Stimulated activated CD4-positive, alpha-beta T cell treated with anti-CD3 and anti-CD28 coated beads, Interleukin-12 subunit alpha, Interleukin-12 subunit beta, amount 100 ng/mL, for 24 hours (primary cell): ENCODE measurements at places on chromosomes 12 and 14.

- DNase-seq = no peak
Observed at GRCh38 chr12:131112021-131112420, 158.3 kb downstream of the ADGRD1 start.

GRCh38 chr14:85466678-85467077 lies 63.3 kb upstream of the FLRT2 start:
- no peak for DNase-seq

GRCh38 chr12:99997806-99998205 lies 13.1 kb upstream of the ANKS1B start:
- DNase-seq = no peak

DNA sequence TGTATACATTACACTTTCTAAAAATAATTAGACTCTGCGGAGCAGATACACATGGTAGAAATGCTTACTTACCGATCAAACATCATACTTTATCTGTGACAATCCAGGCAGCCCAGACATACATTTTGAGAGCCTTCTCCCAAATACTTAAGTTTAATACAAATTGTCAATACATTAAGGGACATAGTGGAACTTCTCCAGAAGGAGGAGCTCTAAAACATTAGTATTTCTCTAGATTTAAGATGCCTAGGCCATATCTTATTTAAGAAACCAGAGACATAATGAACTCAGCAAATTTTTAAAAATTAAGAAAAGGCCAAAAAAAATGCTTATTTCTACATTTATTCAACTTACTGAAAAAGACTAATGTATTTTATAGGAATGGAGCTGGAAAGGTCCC lies 16.1 kb downstream of the ACSM4 start:
- no peak for DNase-seq
